ENCODE measurements at places on chromosomes 2 and 18.
A peak's percentile ranks its signal among the peaks of the same experiment; 100 is the strongest.

DNA sequence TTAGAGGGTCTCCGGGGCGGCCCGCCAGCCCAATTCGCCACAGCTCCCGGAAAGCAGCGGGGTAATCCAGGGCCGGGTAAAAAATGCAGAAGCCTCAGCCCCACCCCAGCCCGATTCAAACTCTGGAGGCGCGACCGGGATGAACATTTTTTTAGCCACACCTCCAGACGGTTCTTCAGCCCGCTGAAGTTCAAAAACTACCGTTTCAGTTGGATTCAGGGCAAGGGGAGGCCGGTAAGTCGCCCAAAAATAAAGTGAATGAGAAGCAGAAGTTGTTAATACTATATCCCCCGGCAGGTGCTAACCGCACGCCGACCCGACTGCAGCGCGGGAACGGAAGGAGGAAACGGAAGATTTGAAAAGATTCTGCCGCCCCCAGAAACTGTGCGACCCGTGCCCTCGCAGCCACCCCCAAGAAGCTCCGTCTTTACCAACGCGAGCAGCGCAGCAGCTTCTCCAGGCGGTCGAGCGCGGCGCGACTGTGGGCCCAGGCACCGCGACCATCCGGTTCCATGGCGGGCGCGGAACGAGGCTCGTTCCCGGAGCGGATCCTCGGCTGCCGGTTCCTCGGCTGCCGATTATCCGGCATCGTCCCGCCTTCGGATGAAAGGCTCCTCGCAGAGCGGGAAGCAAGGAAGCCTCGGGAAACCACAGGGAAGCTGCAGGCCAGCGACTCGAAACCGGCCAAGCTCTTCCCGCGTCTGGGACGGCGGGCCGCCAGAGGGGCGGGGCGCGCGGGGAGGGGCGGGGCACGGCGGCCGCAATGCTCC is at the start of gene BARD1:
TSS of gene BARD1 (minus strand) at position 703 of the 770 bp plus-strand sequence. CDS start at position 589, 114 bp downstream.
- DNase-seq, result peak; percentile 56

DNA sequence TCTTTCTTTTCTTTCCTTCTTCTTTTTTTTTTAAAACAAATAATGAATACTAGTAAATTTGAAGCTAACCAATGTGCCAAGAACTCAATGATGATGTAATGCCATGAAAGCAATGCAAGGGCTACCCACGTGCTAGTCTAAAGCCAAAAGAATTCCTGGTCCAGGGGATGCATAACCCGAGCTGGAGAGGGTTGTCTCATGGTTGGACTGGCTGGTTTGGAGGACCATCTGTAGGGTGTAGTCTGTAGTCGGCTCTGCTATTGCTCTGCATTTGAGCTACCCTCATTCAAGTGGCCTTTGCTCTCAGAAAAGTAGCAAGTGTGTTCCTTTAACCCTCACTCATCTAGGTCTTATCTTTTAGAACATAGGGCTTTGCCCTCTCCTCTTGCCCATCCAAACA is 469.6 kb upstream of the CELF4 start:
- no peak for DNase-seq

GRCh38 chr2:118973542-118973951 is 31.6 kb downstream of the MARCO start:
- no peak for DNase-seq

- DNase-seq, result no peak
These were observed 96.8 kb downstream of the GLI2 start for GRCh38 chr2:120832296-120833070.

DNA sequence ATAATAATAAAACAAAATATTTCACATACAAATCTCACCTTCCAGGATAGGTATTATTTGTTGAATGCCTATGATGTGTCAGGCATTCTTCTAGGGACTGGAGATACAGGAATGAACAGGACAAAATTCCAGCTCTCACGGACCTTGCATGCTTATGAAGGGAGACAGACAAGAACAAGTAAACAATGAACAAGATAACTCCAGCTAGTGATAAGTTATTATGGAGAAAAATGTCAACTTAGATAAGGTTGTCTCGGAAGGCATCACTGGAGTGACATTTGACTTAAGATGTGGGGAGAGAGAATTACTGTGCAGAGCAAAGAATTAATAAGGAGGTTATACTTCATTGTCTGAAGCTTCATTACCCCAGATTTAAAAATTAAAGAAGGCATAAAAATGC is 836.7 kb downstream of the SOCS6 start:
- DNase-seq, result no peak

- DNase-seq, result no peak
These were observed 13.2 kb upstream of the RNF103 start for GRCh38 chr2:86636842-86637241.

GRCh38 chr2:112646102-112646719 is 472 bp downstream of the SLC20A1 start:
- DNase-seq, result peak; percentile 39

GRCh38 chr2:33589444-33589843 is 9.7 kb downstream of the FAM98A start:
- DNase-seq, result no peak

DNA sequence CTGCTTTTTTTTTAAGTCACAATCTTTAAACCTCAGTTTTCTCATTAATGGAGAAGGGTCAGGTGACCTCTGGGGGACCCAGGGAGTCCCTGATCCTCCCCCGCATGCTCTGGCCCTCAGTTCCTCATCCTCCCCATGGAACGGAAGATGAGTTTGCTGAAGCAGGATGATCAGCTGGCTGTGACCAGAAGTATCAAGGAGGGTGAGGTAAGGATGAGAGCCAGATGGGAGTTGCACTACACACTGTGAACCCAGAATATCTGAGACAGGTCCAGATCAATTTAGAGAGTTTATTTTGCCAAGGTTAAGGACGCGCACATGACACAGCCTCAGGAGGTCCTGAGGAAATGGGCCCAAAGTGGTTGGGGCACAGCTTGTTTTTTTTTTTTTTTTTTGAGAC is 3.8 kb downstream of the CATIP start:
- no peak for DNase-seq

DNA sequence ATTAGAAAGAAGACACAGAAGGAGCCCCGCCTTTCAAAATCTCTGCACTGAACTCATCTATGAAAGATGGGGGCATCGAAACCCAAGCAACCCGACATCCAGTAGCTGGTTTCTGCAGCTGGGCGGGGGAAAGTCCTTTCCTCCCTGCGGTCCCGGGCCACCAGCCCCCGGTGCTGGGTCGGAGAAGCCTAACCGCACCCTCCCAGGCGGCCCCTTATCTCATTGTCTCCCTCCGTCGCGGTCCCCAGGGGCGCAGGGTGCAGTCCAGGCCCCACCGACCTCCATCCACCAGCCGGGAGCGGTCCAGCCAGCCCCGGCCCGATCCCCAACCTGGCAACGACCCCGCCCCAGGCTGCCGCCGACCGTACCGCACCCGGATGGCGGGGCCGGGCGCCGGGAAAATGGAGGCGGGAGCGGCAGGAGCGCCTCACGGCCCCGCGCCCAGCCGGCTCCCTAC is 452 bp downstream of the RAPH1 start:
- DNase-seq, result no peak

DNA sequence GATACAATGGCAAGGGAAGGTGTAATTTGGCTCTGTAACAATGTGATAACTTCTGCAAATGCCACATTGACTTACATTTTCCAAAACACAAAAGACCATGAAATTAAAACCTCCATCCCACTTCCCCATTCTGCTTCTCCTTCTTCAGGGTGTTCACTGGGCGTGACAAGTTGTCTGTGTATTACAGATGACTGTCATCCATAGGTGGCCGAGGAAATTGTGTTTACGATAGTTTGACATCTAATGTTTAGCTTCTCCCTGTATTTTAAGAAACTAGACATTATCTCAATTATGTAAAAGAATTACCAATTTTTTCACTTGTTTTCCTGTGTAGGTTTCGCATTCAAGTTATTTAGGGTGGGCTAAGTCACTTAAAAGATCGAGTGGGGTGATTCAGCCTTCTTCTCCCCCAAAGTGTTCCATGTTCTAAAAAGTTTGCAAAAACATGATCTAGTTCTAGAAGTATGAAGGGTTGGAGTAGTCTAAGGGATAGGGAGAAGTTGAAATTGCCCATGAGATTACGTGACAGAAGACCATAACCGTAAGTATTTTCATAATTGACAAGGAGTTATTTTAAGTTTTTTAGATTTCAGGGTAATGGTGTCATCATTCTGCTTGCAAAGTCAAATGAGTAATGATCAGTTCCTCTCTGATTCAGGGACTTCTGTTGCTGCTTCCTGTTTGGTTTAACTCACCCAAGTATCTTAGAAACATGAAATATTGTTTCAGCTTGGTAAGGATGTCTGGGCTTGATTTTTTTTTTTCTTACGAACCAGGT is 25.2 kb upstream of the CYTIP start:
- no peak for DNase-seq

- no peak for DNase-seq
These were observed 296.5 kb upstream of the THSD7B start for GRCh38 chr2:136468799-136469369.

GRCh38 chr2:71510196-71510807 is 56.9 kb downstream of the DYSF start:
- DNase-seq, result peak; percentile 64

DNA sequence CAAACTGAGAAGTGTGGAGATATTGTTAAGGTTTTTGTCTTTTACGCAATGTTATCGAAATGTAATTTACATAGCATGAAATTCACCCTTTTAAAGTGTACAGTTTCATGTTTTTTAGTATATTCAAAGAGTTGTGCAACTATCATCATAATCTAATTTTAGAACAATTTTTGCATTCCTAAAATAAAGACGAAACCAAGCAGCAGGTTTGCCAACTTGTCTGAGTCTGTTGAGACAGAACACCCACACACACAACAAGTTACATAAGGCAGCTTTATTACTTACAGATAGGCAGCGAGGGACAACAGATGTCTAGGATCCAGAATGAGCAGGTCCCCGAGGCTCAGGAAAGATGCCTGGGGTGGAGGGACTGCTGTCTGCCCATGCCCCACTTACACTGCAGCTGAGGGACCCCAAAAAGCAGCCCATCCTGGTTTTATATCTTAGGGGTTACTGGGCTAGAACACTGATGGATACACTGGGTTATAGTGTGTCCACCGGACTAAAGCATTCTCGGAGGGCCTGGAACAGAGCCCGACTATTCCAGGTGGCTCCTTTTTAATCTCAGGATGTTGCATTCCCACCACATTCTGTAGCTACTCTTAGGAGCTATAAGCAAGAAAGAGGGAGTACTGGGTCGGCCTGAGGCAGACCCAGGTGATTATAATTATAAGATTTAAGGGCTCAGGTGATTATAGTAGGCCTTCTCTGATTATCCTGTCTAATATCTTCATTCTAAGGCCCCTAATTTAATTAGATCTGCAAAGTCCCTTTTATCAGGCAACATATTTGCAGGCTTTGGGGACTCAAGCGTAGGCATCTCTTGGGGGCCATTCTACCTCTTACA is 150.2 kb upstream of the DOK6 start:
- DNase-seq, result no peak

DNA sequence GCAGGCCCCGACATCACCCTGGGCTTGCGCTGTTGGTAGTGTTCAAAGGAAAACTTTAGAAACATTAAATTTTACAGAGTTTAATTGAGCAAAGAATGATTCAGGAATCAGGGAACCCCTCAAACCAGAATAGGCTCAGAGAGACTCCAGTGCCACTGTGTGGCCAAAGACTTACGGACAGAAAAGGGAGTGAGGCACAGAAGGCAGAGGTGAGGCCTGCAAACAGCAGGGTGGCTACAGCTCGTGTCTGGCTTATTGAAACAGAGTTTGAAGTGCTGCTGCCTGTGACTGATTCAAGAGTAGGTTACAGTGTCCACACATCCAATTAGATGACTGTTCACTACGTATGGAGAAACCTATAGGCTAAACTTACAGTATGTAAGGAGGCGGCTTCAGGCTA is 2.4 kb upstream of the CTDP1 start:
- DNase-seq, result no peak

DNA sequence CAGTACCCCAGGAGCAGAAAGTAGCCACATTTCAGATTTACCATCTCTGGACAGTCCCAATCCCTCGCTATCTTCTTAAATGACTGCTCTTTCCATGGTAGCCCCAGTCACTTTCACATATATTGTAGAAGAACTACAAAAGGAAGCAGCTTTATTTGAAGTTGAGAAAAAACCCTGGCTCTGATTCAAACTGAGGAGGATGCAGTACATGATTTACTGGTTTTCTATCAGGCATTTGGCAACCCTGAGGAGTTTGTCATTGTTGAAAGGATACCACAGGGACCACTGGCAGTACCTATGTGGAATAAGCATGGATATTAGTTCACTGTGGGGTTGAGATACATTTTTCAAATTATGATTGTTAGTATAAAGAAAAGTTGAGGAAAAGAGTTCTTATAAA is 640.9 kb upstream of the SETBP1 start:
- no peak for DNase-seq

GRCh38 chr2:240530181-240530580 is 27.6 kb downstream of the ANKMY1 start:
- no peak for DNase-seq

- DNase-seq, result no peak
These were observed 4.7 kb upstream of the KRCC1 start for GRCh38 chr2:88059979-88060906.

- no peak for DNase-seq
These were observed 17.6 kb upstream of the SPATS2L start for GRCh38 chr2:200288670-200289429.

GRCh38 chr2:2779727-2780126 is 448.7 kb upstream of the MYT1L start:
- DNase-seq, result no peak

GRCh38 chr18:66752733-66753132 is 148.8 kb upstream of the CDH19 start:
- no peak for DNase-seq

- DNase-seq, result no peak
These were observed 46.2 kb downstream of the PARD6G start for GRCh38 chr18:80200932-80201672.

GRCh38 chr2:201254081-201254730 is 6.1 kb upstream of the CASP8 start:
- no peak for DNase-seq

GRCh38 chr2:48218169-48218568 is 311.8 kb upstream of the STON1 start:
- no peak for DNase-seq

DNA sequence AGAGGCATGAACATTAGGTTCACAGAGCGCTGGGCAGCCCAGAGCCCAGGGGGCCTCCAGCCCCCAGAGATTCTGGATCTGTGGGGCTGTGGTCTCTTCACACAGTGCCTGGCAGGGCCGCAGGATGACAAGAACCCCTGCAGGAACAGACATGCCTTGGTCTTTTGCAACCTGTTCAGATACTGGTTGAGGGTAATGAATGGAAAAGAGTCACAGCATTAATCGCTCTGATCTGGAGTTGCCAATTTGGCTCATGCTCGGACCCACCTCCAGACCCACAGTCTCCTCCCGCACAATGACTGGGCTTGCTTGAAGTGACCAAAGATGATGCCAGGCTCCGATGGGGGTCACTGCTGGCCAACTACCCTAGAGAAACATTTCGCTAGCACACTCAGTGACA is 229.4 kb upstream of the SMAD2 start:
- DNase-seq, result no peak

GRCh38 chr2:73095910-73096309 is 16.8 kb downstream of the RAB11FIP5 start:
- no peak for DNase-seq
